ENCODE measurements at places on chromosomes 11 and 22.

- DNase-seq, result no peak
Observed at GRCh38 chr11:129012880-129013279, 70.2 kb upstream of the TP53AIP1 start.

DNA sequence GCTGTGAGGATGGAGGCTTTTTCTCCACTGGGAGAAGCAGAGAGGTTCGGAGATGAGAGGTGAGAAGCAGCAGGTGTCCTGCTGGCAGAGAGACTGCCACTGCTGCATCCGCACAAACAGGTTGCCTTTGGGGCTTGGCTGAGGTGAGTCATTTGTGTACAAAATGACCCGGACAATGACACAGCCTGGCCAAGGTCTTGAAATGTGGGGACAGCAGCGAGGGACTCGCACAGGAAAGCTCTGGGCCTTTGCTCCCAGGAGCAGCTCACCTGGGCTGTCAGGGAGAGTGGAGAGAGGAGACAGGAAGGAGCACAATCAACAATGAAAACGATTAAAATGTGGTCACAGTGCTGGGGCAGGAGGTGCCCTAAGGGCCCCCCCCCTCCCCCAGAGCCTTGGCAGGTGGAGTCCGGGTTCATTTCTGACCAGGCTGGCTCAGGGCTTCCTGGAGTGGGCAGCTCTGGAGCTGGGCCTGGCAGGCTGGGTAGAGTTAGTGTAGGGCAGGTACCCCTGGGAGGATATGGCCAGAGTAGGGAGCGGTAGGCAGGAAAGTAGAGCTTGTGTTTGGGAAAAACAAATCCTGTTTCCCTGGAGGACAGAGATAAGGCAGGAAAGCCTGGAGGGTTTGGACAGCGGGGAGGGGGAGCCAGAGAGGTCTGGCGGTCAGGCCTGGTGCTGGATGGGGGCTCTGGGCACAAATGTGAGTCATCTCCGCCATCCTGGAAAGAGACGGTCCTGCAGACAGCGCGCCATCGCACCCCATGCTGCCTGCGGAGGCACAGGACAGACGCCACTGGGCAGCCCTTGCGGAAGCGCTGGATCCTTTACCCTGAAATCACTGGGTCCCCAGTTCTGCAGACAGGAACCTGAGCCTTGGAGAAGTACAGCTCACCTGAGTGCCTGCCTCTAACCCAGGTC is 37.8 kb upstream of the CELSR1 start:
- no peak for DNase-seq

- no peak for DNase-seq
Observed at GRCh38 chr11:83612891-83613766, 327.0 kb upstream of the CCDC90B start.

DNA sequence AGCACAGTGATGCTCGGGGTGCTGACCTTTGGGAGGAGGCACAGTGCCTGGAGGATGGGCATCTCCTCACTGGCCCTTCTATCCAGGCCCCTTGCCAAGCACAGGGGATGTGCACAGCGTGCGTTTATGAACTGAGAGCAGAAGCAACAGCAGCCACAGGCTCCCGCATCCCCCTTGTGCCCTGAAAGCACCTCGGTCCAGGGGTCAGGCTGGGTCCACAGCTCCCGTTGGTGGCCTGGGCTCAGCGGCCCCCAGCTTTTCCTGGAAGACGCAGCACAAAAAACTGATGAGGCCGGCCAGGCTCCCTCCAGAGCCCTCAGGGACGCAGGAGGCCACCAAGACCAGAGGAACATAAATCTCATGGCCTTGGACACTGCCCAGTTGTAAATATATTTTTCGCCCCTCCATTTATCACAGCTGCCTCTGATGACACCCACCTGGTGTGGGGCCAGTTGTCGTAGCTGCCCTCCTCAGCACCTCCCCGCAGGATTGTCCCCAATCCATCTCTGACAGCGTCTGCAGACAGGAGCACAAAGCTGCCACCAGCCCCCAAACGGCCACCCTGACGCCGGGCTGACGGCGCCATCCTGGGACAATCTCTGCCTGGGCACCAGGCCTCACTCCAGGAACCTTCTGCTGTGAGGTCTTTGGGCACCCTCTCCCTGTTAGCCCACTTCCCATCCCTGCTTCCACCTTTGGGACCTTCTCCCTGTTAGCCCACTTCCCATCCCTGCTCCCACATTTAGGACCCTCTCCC is 203.1 kb downstream of the BRD1 start:
- DNase-seq, result no peak

All from AG09309 (cell line).